ENCODE measurements at places on chromosomes 6 and 20.

DNA sequence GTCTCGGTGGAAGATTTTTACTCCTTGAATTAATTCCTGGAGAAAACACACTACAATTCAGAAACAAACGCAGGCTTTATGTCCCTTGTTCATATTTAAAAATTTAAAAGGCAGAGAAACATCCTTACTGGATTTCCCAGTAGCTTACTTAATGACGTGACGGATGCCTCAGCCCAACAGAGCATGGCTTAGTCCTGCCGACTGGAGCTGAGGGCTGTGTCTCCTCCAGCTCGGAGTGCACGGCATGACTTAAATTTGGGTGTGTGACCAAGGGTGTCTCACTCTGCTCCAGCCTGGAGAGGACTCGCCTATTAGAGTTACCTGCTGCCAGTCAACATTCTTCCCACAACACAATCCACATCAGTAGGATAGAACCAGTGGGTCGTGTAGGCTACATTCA is 107.1 kb downstream of the PSMB1 start:
- no peak for DNase-seq

DNA sequence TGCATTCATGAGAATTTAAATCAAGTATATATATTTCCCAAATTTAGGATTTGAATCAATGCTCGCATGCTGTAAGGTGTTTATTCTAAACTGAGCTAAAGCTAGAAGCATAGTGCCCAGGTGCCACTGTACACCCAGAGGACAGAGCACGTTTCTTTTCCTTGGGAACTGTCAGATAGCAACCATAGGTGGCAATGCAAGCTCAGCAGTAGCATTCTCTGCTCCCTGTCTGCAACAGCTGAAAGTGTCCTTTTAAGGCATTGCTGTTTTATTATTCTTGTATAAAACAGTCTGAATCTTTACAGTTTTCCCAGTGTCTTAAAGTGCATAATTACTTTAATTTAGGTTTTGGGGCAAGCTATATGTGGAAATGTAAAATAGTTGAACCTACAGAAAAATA is 443.4 kb upstream of the MMS22L start:
- DNase-seq, result no peak

DNA sequence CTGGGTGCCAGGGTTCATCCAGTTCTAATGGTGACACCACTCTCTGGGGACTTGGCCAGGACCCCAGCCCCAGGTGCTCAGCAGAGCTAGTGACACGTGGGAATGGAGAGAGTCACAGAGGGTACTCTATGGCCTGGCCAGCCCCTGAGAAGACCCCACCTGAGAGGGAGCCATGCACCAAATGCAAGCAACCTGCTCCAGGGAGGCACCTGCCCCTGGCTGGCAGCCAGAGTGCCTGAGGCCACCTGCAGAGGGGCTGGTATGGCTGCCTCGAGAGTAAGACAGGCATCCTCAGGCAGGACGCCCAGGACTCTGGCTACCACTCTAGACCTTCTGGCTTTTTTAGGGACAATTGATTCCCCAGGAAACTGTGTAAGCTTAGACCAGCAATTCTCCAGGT is 38.6 kb upstream of the CST7 start:
- DNase-seq, result no peak

DNA sequence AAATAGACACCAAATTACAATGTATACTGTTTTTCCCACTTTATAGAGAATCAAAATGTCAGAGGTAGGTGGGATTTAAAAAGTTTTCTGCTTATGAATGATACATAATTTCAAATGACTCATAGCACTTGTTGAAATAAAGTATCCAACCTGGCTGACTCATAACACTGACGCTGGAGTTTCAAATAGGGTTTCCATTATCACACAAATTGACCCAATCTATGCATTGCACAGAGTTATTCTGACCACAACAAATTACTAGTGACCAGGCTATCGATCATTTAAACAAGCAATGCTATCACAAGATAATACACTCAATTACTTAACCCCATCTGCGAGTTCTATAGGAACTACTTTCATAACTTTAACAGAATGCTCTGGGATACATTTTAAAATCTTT is 31.9 kb upstream of the PRELID3B start:
- DNase-seq, result no peak

All from fibroblast of skin of left biceps (primary cell).